ENCODE measurements at places on chromosomes 2 and 18. TPM values are rescaled to one million over a fixed set of nuclear protein-coding genes. Genes with fewer than 3 reads are reported as not detected.

- no peak for DNase-seq
Observed at GRCh38 chr2:12389344-12390045, 327.2 kb upstream of the TRIB2 start.

The GREB1L gene
- total RNA-seq: 2.0 TPM

DNA sequence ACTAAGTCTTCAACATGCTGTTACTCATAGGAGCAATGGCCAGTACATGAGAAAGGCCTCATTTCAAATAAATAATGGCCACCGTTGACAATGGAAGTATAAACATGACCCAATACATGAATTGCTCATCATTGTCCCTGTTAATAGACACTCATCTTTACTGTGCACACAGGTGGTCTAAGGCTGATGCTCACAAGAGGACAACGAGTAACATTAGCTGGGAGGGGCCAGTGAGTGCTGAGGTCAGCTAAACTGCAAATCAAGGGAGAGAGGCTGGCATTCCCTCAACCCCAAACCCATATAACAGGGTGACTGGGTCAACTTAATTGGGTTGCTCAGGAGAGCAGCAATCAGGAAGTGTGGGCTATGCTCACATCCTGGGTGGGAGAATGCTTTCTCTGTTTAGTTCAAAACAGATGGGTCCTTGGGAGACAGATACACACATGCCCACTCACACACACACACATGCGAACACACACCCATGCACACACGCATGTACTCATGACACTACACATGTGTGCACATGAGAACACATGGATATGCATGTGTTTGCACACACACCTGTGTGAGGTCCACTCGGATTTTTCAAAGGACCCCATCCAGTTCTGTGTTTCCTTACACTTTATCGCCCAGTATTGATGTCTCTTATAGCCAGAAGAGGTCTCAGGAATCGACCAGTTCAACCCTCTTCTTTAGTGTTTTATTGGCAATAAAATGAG is 172.0 kb downstream of the INHBB start:
- DNase-seq: no peak

The ZNF396 gene
- 0.50 TPM for total RNA-seq

- DNase-seq: peak; percentile 94
Observed at GRCh38 chr2:43158259-43158880, 68.0 kb downstream of the ZFP36L2 start.

Measured in mammary epithelial cell (primary cell).